ENCODE measurements at places on chromosomes 5 and 9.

GRCh38 chr9:98795970-98796363, 388 bp downstream of the ANKS6 start:
- no peak for DNase-seq

GRCh38 chr5:142683881-142684505, 1.9 kb downstream of the FGF1 start:
- no peak for DNase-seq

DNA sequence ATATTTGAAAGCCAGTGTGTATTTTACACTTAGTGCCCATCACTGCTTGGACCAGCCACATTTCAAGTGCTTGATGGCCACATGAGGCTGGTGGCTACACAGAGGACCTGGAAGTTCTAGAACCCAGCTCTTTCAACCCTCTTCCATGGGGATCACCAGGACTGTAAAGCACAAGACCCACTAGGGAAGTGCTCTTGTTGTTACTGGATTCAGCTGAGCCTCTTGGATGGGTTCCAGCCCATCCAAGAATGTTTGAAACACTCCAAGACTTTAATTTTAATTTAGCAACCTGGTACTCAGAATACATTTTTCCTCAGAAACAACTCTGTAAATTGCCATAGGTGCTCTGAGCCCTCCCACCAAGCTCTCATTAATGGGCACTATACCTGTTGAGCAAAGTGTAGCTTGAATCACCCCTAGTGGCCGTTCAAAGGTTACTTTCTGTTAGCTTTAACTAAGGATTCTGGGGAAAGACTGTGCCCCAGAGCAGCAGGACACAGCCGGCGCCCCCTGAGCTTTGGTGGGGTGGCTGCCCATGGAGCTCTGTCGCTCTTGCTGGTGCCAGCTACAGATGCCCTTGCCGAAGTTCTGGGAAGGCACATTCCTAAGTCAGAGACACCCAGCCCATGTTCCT, 212.4 kb downstream of the HSD17B3 start:
- no peak for DNase-seq

DNA sequence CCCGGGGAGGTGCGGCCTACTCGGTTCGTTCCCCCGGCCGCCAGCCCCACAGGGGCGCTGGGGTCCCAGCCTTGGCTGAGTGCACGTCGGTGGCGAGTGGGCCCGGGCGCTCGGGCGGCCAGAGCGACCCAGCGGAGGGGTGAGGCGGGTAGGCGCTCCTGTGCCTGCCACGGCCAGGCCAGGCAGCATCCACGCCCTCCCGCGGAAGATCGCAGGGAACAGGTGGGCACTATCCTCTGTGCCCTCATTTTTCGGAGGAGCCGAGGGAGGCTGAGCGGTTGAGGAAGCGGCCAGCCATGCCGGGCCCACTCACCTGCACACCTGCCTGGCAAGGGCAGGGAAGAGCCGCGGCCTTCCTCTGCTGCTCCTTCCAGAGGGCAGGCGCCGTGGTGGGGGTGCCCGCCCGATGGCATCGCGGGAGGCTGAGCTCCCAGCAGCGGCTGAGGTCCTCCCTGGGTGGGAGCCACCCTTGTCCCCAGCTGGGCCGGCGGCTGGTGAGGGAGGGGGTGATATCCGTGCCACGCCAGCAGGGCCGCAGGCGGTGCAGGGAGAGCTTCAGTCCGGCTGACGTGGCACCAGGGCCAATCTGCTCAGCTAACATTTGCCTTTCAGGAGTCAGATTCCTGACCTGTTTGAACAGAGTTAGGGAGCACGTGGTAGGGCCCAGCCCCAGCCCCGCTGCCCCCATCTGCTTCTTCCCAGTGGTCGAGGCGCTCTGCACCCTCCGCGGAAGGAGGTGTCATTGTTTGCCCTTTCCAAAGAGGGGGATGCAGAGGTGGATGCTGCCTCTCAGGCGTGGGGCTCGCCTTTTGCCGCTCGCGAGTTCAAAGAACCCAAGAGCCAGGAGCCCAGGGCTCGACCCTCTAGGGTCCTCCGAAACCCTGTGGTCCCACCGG, 1.6 kb upstream of the SEC16A start:
- DNase-seq = no peak

DNA sequence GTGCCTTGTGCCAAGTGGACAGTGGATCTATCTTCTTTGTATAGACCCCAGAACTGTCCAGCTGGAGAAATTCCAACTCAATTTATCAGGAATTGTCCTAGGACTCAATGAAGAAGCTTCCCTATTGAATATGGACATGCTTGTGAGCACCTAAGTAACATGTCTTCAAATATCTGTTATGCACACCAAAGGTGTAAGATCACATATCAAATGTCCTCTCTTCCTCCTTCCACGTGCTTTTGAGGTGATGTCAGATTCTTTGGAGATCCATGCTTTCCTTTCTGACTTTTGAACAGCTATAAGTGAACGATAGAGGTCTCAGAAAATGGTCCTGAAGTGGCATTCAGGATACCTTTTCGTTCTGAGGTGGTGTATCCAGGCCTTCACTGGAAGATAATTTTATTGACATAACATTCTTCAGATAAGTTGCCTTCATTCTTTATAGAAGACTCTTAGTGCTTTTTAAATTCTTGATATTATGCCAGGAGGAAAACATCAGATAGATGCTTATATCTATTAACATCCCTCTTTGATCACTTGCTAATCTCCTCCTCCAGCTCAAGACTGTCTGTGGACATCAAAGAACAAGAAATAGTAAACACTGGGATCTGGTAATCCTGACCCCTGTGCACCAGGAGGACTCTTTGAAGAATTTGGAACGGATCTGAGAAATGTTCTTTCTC, 246.4 kb downstream of the SMARCA2 start:
- DNase-seq = no peak

DNA sequence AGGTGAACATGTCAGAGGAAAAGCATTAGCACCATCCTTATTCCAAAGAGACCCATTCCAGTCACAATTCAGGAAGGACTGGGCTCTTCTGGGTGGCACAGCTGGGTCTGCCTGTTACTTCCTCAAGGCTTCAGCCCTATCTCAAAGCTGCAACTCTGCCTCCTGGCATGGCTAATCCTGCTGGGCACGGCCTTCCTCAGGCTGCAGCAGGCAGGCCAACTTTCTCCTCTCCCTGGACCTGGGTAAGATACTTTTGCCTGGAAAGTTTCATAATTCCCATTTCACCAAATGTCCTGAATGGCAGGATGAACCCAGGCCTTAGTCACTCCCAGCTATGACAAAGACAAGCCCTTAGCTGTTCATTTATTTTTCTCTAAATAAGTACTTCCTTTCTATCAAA, 50.1 kb downstream of the MACROH2A1 start:
- no peak for DNase-seq

DNA sequence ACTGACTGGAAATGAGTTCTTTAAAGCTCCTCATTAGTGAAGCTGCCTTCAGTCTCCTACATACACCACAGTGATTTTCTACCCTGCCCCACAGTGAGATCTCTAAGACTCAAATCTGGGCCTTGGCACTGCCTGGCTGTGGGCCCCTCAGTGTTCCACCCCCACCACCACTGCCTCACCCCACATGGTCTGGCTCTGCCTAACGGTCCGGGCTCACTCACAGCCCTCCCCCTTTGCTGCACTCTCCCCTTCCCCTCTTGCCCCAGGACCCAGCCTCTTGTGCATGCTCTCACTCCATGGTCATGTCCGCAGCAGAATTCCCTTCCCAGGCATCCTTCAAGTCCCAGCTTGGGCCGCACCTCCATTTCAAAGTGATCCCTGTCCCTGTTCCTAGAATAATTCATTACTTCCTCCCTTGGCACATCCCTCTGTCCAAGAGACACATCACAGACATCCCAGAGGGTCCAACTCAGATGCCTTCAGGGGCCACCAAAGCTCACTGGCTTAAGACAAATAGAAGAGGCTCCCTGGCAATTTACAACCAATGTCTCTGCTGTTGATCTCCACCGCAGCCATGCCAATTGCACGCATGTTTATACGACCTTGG, 56.7 kb downstream of the HRH2 start:
- no peak for DNase-seq

DNA sequence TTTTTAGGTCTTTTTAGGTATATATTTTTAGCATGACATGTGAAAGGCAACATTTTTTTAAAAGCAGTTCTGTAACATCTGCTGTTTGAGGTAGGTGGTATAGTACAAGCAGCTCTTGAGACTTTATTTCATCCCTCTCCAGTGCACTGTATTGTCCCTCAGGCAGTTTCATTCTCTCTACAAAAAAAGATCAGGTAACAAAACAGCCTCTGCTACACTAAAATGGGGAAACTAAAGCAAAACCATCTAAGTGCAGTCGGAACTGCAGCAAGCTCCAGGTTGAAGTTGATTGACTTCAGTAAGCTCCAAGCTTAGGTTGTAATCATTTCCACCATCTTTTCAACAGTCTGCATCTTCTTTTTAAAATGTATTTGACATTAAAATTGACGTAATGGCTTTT, 195.6 kb downstream of the DEPDC1B start:
- no peak for DNase-seq

- DNase-seq = no peak
Observed at GRCh38 chr9:6243746-6244145, 28.1 kb downstream of the IL33 start.

- no peak for DNase-seq
Observed at GRCh38 chr5:143337946-143338345, 65.5 kb downstream of the NR3C1 start.

- DNase-seq = no peak
Observed at GRCh38 chr9:16133556-16134227, 580.8 kb downstream of the CCDC171 start.

- DNase-seq = no peak
Observed at GRCh38 chr5:177530638-177531037, 13.9 kb upstream of the DDX41 start.

DNA sequence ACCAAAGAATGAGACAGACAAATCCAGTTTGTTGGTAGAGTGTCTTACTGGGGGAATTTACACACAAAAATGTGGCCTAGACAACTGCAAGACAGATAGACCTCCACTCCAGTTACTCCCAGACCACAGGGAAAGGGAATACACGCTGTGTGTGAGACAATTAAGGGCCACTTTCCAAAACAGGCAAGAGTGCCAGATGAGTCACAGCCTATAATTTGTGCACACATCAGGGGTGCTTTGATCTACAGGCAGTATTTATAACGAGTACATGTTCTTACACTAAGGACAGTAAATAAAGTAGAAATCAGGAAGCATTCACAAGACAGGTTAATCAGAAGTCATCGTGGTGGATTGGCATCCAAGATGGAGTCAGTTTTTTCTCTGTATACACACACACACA, 114.8 kb downstream of the ZNF622 start:
- peak; percentile 89 for DNase-seq

DNA sequence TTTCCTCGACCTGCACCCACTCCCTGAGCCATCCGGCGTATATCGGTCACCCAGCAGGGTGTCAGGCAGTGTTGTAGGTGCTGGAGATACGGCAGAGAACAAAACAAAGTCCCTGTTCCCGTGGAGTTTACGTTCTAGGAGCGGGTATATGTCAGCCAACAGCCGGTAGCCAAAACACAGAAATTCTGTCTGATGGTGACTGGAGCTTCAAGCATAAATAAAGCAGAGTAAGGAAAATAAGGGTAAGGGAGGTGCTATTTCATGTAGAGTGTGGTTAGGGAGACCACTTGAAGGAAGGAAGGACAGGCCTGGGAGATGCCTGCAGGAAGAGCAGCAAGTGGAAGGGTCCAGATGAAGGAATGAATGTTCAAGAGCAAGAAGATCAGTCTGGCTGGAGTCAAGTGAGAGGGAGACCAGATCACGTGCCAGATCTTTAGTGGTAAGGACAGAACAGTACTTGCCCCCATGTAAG, 783 bp upstream of the ZFR start:
- DNase-seq = no peak

DNA sequence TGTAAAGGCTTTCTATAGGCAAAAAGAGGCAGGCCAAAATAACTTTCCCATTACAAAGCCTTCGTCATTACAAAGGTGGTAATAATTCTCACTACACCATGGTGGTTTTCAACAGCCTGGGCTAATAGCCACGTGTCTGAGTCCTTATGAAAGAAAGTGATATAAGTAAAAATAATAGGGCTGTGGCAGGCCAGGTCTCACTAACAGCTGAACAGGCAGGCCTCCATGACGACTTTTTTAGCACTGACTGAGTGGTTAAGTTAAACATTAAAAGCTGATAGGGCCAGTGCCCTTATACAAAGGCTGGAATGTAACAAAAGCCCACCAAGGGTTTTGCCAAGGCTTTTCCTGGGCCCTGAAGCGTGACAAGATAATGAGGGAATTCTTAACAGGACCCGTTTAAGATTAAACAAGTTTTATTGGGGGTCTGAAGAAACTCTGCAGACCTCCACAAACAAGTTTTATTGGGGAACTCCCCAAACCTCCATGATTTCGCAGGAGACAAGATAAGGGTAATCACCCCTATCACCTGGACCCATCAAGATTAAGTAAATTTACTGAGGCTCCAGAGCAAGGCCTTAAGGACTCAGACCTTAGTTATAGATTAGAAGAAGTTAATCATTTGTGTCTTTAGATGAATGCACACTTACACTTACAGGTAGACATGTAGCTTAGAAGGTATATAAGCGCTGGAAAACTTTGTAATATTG, 412.9 kb downstream of the CHSY3 start:
- no peak for DNase-seq

DNA sequence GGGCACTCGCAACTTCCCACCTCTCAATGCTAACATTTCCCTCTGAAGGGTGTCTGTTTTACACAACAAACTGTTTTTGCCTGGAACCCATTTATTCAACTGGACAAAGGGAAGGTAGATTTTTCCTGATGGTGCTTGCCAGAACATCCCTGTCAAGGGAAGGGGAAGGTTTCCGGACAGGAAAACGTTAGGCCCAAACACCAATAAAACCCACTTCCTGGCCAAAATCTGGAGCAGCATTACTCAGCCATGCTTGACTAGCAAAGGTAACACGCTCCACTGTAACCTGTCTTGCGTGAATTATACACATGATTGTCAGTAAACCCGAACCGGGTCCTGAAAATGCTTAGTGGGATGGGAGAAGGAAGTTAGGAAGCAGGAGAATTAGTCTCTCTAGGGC, 90.2 kb downstream of the SAXO1 start:
- DNase-seq = no peak

- DNase-seq = no peak
Observed at GRCh38 chr9:98929895-98930341, 13.8 kb upstream of the COL15A1 start.

GRCh38 chr5:93378073-93378472, 202.9 kb downstream of the NR2F1-AS1 start:
- DNase-seq = no peak

GRCh38 chr5:56279979-56280378, 46.8 kb upstream of the ANKRD55 start:
- no peak for DNase-seq

DNA sequence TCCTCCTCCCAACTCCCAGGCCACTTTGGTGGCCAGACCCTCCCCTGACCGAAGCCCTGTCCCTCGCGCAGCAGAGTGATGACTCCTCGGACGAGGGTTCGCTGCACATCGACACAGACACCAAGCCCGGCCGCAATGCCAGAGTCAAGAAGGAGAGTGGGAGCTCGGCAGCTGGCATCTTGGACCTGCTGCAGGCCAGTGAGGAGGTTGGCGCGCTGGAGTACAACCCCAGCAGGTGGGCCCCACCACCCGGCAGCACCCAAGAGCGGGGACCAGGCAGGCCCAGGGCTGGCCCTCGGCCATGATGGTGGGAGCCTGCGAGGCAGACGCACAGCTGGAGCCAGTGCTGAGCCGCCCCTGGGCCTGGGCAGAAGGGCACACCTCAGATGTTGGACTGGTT, 90.6 kb downstream of the PHF2 start:
- no peak for DNase-seq

- DNase-seq = no peak
Observed at GRCh38 chr5:10637944-10638343, 74.1 kb downstream of the ANKRD33B start.
